Cardiac septum (tissue), 1 donor: ENCODE measurements at places on chromosomes 5 and 9. TPM values are rescaled to one million over a fixed set of nuclear protein-coding genes. Genes with fewer than 3 reads are reported as not detected.

PRRX2 gene
- total RNA-seq = 4.4 TPM

GRCh38 chr9:72326641-72327040, 38.4 kb downstream of the ZFAND5 start:
- no peak for DNase-seq

DNA sequence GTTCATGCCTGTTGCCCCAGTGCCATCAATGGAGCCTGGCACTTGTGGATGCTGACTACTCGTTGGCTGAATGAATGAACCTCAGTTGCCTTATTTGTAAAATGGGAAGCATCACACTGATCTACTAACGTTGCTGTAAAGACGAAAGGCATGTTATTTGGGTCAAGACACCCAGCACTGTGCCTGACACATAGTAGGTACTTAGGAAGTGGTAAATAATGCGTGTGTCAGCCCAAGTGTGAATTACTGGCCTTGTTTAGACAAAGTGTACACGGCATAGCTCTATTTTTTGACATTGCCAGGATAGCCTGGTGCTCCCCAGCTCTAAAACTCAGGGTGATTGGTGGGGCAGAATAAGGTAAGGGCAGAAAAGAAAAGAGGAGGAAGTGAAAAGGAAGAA, 27.4 kb downstream of the ERGIC1 start:
- no peak for DNase-seq

AQP7 gene
- 80.4 TPM for total RNA-seq

GRCh38 chr5:6082685-6083084, 295.7 kb downstream of the MED10 start:
- DNase-seq = no peak

DNA sequence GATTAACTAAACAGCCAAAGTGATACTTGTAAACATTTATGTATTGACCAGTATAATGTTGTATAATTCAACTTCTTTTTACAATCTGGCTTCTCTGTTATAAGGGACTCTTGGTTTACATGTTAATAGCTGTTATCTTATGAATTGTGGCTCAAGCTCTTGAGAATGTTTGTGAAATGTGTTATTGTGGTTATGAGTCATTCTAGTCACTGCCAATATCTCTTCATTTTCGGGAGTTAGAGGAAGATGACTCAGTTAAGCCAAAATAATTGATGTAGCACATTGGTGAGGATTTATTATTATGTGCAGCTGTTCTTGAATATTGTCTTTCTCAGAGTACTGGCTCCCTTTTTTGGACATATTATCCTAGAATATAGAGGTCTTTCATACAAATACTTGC, 655.2 kb upstream of the RIOK2 start:
- DNase-seq = no peak

GRCh38 chr5:138955013-138955660, 80.0 kb upstream of the LRRTM2 start:
- DNase-seq = no peak

DNA sequence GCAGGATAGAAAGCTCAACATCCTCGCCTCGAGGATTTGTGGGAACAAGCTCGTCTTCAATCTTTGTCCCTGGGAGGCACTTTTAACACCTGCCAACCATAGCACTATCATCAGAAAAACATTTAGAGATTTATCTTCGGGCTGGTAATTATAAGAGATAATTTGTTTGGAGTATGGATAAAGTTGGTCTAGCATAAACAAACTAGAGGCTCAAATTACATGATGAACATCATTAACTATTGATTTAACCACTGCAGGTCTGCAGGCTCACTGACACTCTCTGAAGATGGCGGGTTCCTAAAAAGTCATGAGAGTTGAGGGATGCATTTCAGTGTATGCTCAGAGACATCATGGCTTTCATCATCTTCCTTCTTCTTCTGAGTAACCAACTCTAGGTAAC, 25.8 kb upstream of the PCA3 start:
- no peak for DNase-seq

SLCO6A1 gene
- not detected for total RNA-seq

DNA sequence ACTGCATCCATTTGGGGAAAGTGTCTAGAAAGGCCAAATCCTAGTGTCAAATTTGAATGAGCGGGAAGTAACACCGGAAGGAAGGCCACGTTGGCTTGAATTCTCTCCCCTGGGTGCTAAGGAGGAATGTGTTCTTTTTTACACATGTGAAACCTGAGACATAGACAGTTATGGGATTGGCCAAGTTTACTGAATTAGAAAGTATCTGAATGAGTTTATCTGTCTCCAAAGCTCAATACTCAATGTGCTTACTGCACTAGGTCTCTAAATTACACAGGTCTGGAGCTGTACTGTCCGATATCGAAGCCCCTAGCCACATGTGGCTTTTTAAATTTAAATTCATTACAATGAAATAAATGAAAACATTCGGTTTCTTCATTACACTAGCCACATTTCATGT, 6.0 kb downstream of the DMRT1 start:
- DNase-seq = no peak

ADAM19 gene
- total RNA-seq = 97.1 TPM

DNA sequence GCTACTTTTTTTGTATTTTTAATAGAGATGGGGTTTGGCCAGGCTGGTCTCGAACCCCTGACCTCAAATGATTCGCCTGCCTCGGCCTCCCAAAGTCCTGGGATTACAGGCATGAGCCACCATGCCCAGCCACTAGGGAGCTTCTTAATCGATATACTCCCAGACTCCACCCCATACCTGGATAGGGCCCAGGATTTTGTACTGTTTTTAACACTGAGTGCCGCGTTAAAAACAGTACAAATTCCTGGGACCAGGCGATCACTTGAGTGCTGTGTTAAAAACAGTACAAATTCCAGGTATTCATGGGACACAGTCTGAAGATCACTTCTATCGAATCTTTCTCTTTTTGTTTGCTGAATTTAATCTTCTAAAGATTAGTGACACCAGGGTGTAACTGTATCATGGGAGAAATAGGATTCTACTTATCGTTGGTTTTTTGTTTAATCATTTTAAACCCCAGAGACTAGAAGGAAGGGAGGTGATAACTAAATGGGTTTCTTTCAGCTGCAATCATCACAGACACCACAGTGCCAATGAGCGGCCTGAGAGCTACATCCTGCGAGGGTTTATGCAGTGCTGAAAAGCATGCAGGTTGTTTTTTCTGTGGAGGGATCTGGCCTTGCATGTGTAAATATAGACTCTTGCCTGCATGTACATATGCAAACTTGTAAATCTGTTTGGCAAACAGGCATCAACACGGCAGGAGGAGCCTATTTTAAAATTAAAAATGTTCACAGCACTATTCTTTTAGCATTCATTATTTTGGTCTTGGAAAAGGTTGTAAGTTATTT, 303.8 kb upstream of the WWC1 start:
- no peak for DNase-seq

DNA sequence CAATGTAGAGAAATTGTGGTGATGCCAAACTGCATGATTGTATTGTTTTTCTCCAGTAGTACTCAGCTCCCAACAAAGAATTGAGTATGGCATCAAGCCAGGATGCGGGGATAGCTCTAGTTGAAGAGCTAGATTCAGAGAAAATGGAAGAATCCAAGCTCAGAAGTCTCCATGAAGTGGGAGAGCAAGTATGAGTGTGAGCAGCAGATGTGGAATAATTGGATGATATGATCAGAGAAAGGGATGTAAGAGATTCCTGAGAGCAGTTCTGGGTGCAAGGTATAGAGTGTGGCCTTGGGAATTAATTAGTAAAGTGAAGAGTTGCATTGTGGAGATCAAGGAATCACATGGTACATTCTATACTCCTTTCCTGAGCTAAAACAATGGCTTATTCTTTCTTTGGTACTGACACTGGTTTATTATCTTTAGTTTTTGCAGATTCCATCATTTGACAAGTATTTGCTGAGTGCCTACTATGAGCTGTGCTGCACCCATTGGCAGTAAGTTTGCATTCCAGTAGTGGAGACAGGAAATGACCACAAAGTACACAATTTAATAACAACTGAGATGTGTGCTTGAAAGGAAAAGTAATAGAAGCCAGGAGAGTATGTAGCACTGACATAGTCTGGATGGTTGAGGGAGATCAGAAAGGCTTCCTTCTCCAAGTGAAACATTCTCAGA, 177.1 kb downstream of the CPLANE1 start:
- no peak for DNase-seq

- DNase-seq = no peak
Observed at GRCh38 chr5:518721-519120, 5.5 kb downstream of the SLC9A3 start.

GRCh38 chr5:151204051-151204450, 19.8 kb downstream of the CCDC69 start:
- DNase-seq = no peak

- no peak for DNase-seq
Observed at GRCh38 chr5:157175071-157175612, 5.5 kb upstream of the ITK start.

GRCh38 chr5:84228266-84228665, 156.4 kb downstream of the EDIL3 start:
- DNase-seq = no peak

DNA sequence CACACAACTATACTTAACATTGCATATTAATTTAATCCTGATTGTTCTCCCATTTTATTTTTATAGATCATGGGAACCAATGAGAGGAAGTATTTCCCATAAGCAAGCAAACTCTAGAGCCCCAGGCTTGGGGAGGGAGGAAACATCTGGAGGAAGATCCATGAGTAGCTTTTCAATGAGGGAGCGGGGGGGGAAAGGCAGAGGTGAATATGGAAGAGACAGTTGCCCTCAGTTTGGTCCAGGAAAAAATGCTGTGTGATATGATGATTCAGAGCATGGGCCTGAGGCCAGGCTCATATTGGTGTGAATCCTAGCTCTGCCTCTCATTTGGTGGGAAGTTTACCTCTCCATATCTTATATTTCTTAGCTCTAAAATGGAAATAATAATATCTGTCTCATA, 42.2 kb upstream of the ALDOB start:
- DNase-seq = no peak

DNA sequence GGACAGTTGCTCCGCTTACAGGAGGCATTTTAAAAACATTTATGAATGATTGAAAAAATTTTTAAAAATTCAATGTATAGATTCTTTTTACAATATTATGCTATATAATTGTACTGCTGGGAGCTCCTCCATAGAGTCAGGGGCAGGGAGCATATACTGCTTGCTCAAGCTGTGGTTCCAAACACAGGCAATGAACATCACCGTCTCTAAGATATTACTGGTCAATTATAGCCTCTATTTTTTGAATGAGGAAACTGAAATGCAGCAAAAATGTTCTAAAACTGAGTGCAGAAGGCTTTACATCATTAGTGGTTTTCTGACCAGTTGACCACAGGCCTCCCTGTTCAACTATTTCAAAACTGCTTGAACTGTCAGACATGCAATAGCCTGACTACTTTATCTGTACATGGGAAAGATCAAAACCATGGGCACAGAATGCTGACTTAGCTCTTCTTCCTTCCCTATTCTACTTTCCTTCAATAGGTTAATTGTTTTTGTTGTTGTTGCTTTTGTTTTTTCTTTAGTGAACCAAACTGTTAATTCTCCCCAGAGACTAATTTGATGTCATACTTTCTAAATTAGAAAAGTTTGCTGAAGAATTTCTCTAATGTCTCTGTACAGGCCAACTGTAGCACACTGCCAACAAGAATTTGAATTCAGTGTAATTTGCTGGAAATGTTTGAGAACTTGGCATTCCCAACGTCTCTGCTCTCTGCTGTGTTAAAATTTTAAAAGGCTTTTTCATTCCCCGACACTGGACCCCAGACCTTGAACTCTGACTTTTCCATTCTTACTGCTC, 107.6 kb upstream of the MPDZ start:
- no peak for DNase-seq

DNA sequence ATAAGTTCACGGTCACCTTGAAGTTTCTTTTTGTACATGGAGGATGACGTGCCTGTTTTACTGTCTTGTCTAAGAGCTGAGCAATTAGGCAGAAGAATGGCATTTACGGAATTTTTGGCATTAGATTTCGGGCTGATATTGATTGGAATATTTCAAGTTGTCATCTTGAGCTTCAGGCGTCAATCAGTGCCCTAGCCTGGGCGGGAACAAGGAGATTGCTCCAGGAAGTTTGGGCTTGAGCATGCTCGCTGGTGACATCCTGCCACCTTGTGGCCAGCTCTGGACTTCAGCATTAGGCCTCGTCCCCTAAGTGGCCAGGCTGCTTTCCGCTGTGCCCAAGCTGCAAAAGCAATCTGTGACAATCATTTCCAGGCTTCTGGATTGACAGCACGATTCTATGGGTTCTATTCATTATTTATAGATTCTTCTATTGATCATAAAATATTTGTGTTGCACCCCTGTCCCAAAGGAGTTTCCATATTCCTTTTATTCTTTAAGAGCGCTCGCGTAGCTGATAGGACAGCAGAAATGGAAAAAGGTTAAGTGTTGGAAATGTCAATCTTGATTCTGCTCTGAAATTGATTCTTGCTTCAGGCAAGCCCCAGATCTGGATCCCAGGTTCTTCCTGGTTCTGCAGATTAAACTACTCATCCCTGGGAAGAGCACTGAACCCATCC, 79.3 kb downstream of the SLC28A3 start:
- DNase-seq = peak; percentile 86
